IPS-NIHi11 (cell line): ENCODE measurements at places on chromosomes 2 and 18.

DNA sequence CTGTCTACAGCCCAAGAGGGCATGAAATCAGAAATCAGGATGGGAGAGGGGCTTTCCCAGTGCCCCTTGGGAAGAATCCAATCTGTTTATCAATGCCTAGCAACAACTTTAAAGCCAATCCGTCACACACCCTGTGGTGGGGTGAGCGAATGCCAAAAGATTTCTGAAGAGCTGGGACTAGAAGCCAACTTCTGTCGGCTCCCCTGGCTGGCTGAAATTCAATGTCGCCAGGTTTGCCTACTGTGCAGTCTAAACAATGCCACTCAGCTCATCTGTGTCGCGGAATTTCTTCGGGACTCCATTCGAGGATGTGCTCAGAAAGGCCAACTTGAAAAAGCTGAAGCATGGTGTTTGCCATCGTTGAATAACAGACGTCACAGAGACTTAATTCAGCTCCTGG, 31.5 kb upstream of the NCKAP5 start:
- no peak for DNase-seq

- no peak for DNase-seq
Observed at GRCh38 chr2:213818436-213818835, 534.2 kb downstream of the SPAG16 start.

GRCh38 chr2:38959938-38960608, 70.4 kb downstream of the ARHGEF33 start:
- peak; percentile 88 for DNase-seq

GRCh38 chr18:36808681-36809080, 20.1 kb downstream of the TPGS2 start:
- no peak for DNase-seq

DNA sequence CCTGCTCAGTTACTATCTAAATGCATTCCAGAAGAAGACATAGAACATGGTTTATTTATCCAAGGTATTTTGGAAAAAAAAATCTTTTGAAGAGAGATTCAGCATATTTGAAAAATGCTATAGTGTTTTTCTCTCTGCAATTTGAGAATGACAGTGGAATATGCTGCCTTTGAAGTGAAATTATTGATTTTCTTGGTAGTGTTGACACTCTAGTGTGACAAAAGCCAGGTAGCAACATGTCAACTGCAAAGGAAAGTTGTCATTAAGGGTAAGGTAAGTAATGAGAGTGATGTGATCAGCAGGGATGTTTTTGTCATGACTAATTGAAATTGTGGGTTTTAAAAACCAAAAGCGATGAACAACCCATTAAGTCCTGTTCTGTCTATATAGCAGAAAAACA, 1387.1 kb upstream of the TMEFF2 start:
- DNase-seq: no peak

DNA sequence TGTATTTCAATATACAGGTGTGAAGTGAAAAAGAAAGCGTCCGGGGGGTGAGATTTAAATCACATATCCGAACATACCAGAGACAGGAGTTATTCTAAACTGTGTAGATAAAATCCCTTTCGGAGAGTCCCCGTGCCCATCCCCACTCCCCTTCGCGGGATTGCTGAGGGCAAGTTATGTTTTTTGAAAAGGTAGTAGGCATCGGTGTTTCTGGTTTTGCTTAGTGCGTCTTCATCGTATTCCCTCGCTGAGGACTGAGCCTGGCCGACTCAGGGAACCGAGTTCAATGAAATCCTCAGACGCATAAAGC, 583.4 kb downstream of the ZEB2 start:
- no peak for DNase-seq

DNA sequence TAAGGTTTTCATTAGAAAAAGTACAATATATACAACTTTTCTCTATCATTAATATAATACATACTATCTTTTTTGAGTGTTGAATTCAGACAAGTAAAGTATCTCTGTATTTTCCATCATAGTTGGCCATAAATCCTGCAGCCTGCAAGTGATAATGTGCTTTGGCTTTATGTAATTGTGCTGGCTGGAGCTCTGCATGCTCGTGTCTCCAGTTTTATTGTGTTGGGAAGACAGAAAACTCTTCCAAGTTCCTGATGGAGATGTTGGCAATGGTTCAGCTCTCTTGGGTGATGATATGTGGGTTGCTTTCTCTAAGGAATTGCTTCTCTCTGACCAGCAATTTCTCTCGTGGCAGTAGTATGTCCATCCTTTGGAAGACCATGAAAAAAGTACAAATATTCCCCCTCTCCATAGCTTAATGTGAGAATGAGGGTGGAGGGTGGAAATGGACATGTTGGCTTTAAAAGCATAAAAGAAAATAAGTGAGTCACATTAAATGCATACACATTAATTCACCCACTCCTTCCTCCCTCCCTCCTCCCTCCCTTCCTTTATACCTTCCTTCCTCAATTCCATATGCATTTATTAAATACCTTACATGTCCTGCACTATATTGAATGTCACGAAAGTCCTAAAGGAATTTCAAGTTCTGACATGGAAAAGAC, 344.2 kb downstream of the MTX2 start:
- DNase-seq: no peak

- peak; percentile 45 for DNase-seq
Observed at GRCh38 chr18:32930695-32931301, 158.0 kb upstream of the KLHL14 start.

GRCh38 chr2:12819721-12820120, 103.0 kb downstream of the TRIB2 start:
- DNase-seq: no peak

GRCh38 chr2:117859924-117860647, 45.6 kb downstream of the DDX18 start:
- DNase-seq: no peak

DNA sequence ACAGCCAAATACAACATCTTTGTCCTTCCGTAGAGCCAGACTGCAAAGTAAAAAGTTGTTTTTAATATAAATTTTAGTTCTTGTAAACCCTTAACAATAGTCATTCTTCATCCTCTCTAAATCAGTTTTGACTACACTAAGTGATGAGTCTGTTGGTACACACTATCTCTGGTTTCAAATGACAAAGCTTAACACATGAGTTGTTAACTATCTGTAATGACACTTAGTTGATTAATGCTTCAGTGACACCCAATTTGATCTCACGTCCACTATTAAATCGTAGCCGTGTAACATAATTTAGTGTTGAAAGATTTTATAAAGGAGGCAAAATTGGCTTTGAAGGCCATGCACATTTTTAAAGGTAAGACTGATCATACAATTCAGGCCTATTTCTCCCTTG, 181.6 kb downstream of the ZNF521 start:
- DNase-seq: no peak

GRCh38 chr2:185463481-185463880, 275.1 kb upstream of the FSIP2 start:
- DNase-seq: no peak

DNA sequence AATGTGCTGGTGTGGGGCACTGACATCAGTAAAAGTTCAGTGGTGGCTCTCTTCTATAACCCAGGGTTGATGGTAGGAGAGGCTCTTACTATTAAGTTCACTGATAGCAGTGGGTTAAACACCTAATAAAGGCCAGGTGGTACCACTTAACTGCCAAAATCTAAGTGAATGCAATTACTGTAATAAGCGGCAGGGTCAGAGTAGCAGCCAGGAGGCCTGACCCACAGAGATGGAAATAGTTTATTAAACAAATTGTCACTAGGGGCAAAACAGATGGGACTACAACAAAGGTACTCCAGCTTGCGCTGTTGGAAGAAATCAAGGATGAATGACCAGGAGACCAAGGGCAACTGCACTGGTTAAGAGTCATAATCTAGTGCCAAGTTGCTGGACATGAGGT, 26.6 kb downstream of the ZSWIM2 start:
- DNase-seq: no peak

GRCh38 chr2:163185160-163185559, 346.6 kb upstream of the KCNH7 start:
- no peak for DNase-seq

DNA sequence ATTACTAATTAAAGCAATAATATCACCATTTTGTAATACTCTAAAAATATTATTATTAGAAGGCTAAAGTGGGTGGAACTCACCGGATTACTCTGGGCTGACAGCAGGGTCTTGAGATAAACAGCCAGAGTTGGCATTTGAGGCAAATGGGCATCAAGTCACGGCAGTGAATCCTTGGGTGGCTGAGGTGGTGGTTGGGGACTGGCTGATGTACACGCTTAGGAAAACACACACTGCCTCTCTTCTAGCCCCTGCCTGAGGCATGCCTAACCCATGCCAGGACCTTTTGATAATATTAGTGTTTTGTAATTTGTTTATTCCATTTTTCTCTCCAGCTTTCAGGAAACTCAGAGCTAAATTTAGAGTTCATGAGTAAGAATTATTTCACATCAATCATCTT, 76.8 kb downstream of the ACKR3 start:
- no peak for DNase-seq

DNA sequence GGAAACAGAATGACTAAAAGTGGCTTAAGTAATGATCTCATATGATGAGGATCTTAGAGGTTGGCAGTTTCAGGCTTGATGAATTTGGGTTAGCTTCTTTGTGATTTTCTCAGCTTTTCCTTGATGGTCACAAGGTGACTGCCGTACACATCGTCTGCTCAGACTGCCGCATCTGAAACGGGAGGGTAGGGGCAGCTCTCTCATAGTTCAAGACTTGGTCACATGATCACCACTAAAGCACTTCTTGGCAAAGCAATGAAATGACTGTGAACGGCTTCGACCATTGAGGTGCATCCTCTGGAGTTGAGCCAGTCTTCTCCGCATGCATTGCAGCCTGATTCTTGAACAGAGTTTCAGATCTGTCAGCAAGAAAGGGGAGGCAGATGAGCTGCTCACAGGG, 43.8 kb downstream of the LPIN1 start:
- DNase-seq: no peak

- no peak for DNase-seq
Observed at GRCh38 chr2:19895535-19895934, 6.2 kb downstream of the TTC32 start.

- DNase-seq: no peak
Observed at GRCh38 chr2:106025796-106026195, 168.3 kb downstream of the UXS1 start.

- DNase-seq: peak; percentile 74
Observed at GRCh38 chr2:204108330-204108751, 171.8 kb downstream of the ICOS start.

DNA sequence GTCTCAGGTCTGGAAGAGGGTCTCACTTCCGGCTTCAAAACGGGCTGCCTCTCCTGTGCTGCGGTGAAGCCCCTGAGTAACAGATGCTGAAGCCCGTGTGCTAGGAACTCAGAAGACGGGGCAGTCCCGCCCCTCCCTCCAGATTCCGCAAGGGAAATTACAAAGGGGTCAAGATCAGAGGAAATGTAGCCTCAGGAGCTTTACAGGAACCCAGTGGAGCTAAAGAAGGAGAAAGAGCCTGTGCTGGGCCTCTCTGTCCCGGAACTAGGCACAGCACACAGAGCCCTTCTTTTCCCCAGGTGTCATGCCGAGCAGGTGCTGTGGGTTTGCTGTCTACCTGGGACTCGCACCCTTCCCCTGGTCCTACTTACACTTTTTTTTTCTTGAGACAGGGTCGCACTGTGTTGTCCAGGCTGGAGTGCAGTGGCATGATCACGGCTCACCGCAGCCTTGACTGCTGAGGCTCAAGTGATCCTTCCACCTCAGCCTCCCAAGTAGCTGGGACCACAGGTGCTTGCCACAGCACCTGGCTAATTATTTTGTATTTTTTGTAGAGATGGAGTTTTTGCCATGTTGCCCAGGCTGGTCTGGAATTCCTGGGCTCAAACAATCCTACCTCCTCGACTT, 72.7 kb upstream of the MAP4K4 start:
- DNase-seq: no peak

DNA sequence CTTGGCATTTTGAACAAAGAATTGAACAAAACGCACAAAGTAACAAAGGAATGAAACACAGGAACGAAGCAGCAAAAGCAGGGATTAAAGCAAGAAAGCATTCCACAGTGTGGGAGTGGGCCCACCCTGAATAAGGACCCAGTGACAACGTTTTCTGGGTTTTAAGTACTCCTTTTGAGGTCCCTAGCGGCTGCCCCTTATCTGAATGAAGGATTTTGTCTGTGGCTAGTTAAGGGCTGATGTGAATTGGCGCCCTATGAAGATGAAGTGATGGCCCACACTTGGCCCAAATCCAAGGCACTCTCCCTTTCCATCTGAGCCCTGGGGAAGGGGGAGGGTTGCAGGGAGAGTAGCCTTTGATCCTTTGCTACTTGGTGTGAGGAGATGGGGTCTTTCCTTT, 7.8 kb upstream of the CCDC141 start:
- DNase-seq: no peak

GRCh38 chr2:36538335-36538734, 59.6 kb downstream of the FEZ2 start:
- DNase-seq: no peak

- no peak for DNase-seq
Observed at GRCh38 chr2:54009549-54009948, 38.8 kb upstream of the PSME4 start.

DNA sequence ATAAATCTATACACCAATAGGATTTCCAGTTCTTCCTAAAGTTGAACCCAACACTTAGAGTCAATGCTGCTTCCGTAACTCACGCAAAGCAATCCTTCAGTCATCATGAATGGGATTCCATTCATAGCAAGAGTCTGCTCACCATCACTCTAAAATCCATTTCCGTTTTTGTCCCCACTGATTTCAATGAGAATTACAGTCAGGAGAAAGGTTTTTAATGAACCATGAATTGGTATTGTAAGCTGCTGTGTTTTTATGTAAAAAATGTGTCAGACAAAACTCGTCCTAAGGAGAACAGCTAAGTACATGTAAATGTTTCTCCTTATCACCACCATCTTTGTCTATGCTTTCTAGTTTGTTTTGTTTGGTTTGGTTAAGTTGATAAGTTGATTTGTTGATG, 391.5 kb downstream of the IRS1 start:
- no peak for DNase-seq
